ENCODE measurements at places on chromosomes 2 and 18.

DNA sequence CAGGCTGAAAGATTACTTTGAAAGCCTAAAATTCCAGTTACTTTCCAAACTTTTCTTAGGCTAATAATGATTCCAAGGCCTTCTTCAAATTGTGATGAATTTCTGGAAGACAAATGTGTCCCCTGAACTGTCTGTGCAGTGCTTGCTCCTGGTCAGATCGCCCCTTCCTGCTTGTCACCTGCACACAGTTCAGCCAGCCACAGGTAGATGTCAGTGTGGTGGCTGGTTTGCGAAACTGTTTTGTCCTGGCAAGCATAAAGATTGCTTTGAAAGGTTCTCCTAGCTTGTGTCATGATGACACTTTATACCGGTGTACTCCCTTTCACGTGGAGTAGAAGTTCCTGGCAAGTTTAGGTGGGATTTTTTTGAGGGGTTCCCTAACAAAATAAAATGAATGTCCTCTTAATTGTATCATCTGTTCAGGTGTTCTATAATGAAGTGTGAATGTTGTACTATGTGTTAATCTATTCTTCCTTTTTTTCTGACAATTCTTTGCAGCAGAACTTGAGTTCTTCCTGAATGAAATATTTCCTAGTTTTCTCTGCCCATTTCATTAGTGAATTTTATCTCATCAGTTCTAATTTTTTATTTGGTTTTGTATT is 298.8 kb downstream of the ZNF407 start:
- DNase-seq = no peak

GRCh38 chr2:200640901-200641300 is 55.1 kb downstream of the AOX1 start:
- DNase-seq = no peak

GRCh38 chr2:8424997-8425900 is 256.6 kb upstream of the ID2 start:
- DNase-seq = no peak

DNA sequence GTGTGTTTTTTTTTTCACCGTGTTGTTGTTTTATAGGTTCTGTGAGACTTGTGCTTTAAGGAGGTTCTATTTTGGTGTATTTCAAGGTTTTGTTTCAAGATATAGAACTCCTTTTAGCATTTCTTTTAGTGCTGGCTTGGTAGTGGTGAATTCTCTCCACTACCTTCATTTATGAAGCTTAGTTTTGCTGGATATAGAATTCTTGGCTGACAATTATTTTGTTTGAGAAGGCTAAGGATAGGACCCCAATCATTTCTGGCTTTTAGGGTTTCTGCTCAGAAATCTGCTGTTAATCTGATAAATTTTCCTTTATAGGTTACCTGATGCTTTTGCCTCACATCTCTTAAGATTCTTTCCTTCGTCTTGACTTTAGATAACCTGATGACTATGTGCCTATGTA is 66.8 kb downstream of the MSTN start:
- DNase-seq = no peak

- no peak for DNase-seq
Observed at GRCh38 chr2:47401789-47402554, 984 bp upstream of the MSH2 start.

DNA sequence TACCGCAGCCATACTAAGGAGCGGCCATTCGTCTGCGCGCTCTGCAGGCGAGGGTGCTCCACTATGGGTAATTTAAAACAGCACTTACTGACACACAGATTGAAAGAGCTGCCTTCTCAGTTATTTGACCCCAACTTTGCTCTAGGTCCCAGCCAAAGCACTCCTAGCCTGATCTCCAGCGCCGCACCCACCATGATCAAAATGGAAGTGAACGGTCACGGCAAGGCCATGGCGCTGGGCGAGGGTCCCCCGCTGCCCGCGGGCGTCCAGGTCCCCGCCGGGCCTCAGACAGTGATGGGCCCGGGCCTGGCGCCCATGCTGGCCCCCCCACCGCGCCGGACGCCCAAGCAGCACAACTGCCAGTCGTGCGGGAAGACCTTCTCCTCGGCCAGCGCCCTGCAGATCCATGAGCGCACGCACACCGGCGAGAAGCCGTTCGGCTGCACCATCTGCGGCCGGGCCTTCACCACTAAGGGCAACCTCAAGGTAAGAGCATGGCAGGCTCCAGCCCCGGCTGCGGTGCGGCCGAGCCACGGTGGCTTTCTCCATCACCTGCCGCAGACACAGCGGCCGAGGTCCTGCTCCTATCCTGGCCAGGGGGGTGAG is 15.5 kb downstream of the SALL3 start:
- DNase-seq = no peak

- DNase-seq = no peak
Observed at GRCh38 chr2:20706217-20706616, 39.3 kb downstream of the GDF7 start.

GRCh38 chr2:129711816-129712675 is 267.4 kb upstream of the RAB6C start:
- no peak for DNase-seq

- no peak for DNase-seq
Observed at GRCh38 chr2:188573453-188573852, 281.8 kb downstream of the GULP1 start.

- DNase-seq = no peak
Observed at GRCh38 chr18:56910237-56910636, 236.7 kb upstream of the BOD1L2 start.

DNA sequence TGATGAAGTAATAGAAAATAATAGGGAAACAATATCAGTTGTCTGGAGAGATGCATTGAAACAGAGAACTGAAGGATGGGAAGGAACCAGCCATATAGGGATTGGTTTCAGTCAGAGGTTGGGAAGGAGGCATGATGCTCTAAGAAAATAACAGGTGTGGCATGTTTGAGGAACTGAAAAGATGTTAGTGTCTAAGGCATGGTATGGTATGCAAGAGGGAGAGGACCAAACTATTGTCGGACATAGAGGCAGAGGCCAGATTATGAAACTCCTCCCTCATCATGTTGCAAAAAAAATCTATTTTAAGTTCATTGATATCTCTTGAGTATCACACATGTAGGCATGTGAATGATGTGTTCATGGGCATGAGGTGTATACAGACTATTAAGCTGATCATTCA is 48.9 kb upstream of the EMILIN2 start:
- DNase-seq = no peak

- DNase-seq = no peak
Observed at GRCh38 chr2:215280326-215280725, 31.5 kb upstream of the ATIC start.

GRCh38 chr18:57775937-57776336 is 27.2 kb downstream of the ATP8B1 start:
- DNase-seq = no peak

DNA sequence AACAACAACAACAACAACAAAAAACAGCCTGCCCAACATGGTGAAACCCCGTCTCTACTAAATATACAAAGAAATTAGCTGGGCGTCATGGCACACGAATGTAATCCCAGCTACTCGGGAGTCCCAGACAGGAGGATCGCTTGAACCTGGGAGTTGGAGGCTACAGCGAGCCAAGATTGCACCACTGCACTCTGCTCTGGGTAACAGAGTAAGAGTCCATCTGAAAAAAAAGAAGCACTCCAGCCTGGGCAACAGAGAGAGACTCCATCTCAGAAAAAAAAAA is 344.1 kb upstream of the PLGLB2 start:
- no peak for DNase-seq

DNA sequence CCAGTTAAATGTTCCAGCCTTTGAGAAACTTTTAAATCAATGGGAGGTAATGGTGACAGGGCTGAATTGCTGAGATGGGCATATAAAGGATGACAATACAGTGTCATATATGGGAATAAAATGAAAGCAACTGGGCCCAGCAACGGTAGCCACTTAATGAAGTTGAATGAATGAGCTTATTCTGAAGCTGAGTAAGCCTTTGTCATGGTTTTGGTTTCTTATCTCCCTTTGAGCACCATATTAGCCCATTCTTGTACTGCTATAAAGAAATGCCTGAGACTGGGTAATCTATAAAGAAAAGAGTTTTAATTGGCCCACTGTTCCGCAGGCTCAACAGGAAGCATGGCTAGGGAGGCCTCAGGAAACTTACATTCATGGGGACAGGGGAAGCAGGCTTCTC is 3.5 kb upstream of the THUMPD2 start:
- DNase-seq = no peak

DNA sequence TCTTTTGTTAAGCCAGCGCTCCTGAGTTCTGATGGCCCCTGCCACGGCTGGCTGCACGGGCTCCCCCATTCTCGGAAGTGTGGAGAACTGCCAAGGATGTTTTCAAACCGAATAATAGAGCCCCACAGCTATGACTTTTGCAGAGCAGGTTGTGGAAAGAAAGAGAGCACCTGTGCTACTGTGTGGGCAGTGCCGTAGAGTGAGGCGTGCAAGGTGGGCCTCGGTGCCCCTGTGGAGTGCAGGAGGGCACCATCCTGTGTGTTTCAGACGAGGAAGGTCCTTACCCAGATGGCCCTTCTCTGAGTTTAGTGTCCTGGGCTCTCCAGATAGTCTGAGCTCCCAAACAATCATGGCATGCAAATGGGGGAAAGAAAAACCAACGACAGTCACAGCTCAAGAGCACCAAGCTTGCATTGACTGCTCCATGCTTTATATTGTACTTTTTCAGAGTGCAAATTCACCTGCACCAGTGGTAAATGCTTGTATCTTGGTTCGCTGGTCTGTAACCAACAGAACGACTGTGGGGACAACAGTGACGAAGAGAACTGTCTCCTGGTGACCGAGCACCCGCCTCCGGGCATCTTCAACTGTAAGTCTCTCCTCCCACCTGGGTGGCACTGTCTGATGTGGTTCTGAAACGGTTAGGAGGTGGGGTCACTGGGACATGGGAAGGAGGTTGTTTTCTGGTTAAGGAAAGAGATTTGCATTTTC is 219.4 kb downstream of the LDLRAD4 start:
- peak; percentile 18 for DNase-seq

- DNase-seq = no peak
Observed at GRCh38 chr18:74967979-74968378, 241.0 kb downstream of the PTGR3 start.

DNA sequence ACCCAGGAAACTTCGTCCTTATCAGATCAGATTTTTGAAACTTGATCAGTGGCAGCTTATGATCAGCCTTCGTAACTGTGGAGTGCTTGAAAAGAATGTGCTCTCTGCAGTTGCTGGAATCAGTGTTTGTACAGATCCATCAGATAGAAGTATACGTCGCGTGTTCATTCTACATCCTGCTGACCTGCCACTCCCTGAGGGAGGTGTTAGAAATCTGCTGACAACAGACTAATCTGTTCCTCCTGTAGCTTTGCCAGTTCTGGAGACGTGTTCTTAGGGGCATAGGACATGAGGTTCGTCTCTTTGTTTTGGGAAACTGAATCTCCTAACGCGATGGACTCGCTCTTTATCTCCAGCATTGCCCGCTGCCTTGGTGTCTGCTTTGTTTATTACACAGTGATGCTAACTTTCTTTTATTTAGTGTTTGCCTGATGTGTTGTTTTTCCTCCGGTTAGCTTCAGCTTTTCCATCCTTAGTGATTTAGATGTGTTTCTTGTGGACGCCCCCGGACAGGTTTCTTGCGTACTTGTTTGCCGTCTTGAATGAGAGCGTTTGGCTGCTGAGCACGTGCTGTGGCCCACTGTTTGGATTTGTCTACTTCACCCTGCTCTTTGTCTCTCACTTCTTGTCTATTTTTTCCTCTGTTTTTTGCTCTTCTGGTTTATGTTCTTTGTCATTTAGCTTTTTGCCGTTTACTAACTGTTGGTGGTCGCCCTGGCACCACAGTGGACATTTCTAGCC is 17.4 kb upstream of the GAL3ST2 start:
- DNase-seq = no peak

- DNase-seq = no peak
Observed at GRCh38 chr2:31886700-31887099, 124.1 kb downstream of the MEMO1 start.

GRCh38 chr2:151905963-151906632 is 77.9 kb upstream of the ARL5A start:
- no peak for DNase-seq

DNA sequence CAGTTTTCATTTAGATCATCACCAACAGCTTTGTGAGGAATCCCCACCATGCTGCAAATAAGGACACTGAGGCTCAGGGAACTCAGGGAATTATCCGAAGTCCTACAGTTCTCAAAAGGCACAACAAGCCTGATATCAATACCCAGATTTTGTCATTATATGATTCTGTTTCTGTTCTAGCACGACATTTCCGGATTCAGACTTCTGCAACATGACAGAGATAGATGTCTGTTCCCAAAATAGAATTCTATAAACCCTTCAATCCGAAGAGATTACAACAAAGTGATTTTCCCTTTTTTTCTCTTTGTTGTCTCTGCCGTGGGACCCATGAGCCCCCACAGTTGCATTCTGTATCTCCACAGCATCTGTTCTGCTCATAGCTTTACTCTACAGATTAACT is 72.0 kb downstream of the DOCK10 start:
- DNase-seq = no peak

DNA sequence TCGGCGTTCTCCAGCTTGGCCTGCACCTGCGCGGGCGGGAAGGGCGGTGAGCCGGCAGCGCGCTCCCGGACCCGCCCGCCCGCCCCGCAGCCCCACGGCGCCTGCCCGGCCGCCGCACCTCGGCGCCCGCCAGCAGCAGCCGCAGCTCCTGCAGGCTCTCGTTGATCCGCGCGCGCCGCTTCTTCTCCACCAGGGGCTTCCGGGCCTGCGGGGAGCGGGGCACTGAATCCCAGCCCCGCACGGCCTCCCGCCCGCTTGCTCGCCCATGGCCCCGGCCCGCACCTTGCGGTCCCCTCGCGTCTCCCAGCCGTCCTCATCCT is 335 bp downstream of the HES6 start:
- DNase-seq = no peak

GRCh38 chr2:175769200-175769599 is 232.9 kb downstream of the LNPK start:
- DNase-seq = no peak

- DNase-seq = no peak
Observed at GRCh38 chr2:42082016-42082415, 34.2 kb downstream of the PKDCC start.

- no peak for DNase-seq
Observed at GRCh38 chr18:26489881-26490280, 58.5 kb downstream of the KCTD1 start.

GRCh38 chr18:7000484-7001096 is 117.0 kb downstream of the LAMA1 start:
- no peak for DNase-seq

- no peak for DNase-seq
Observed at GRCh38 chr18:57864615-57865121, 61.6 kb upstream of the ATP8B1 start.

GRCh38 chr2:43798300-43798699 is 24.5 kb downstream of the DYNC2LI1 start:
- no peak for DNase-seq

GRCh38 chr18:73409242-73409641 is 541.5 kb upstream of the NETO1 start:
- DNase-seq = no peak
